ENCODE measurements at places on chromosomes 1 and 21.
A peak's percentile ranks its signal among the peaks of the same experiment; 100 is the strongest.

DNA sequence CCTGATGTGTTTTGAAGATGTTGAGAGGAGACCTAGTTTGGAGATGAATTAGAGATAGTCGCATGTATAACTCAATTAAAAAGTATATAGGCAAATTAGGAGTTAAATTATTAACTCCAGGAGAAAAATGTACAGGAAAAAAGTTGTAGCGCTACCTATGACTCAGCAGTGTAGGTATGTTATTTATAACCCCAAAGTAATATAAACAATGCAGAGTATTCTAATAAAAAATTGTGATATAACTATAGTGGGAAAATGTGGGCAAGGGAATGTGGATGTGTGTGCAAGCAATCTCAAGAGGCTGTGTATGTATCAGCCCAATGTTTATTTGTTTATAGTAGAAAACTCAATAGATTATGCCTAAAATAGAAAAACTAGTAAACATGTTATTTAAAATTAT is 144.5 kb downstream of the BRINP2 start:
- H3K36me3 ChIP-seq = no peaks in the 10 kb centered on the region
- no peaks in the 10 kb centered on the region for H3K27me3 ChIP-seq
- H3K4me1 ChIP-seq = no peaks in the 10 kb centered on the region

- DNase-seq = no peak
- H3K36me3 ChIP-seq = no peaks in the 10 kb centered on the region
- H3K27me3 ChIP-seq = peaks cover 8% of the 10 kb centered on the region
- peaks cover 13% of the 10 kb centered on the region for H3K4me1 ChIP-seq
Measured at GRCh38 chr1:45258059-45258650, 51.8 kb upstream of the ZSWIM5 start.

- no peak overlapping the region for H3K27ac ChIP-seq
- no peaks in the 10 kb centered on the region for H3K4me1 ChIP-seq
- no peaks in the 10 kb centered on the region for H3K36me3 ChIP-seq
- no peaks in the 10 kb centered on the region for H3K27me3 ChIP-seq
- DNase-seq = no peak
- no peak overlapping the region for H3K4me3 ChIP-seq
Measured at GRCh38 chr1:4603295-4604110, 50.9 kb upstream of the AJAP1 start.

- no peak overlapping the region for H3K4me3 ChIP-seq
- DNase-seq = no peak
- H3K27me3 ChIP-seq = no peaks in the 10 kb centered on the region
- H3K27ac ChIP-seq = no peak overlapping the region
Measured at GRCh38 chr1:68015971-68016370, 34.5 kb downstream of the DIRAS3 start.

DNA sequence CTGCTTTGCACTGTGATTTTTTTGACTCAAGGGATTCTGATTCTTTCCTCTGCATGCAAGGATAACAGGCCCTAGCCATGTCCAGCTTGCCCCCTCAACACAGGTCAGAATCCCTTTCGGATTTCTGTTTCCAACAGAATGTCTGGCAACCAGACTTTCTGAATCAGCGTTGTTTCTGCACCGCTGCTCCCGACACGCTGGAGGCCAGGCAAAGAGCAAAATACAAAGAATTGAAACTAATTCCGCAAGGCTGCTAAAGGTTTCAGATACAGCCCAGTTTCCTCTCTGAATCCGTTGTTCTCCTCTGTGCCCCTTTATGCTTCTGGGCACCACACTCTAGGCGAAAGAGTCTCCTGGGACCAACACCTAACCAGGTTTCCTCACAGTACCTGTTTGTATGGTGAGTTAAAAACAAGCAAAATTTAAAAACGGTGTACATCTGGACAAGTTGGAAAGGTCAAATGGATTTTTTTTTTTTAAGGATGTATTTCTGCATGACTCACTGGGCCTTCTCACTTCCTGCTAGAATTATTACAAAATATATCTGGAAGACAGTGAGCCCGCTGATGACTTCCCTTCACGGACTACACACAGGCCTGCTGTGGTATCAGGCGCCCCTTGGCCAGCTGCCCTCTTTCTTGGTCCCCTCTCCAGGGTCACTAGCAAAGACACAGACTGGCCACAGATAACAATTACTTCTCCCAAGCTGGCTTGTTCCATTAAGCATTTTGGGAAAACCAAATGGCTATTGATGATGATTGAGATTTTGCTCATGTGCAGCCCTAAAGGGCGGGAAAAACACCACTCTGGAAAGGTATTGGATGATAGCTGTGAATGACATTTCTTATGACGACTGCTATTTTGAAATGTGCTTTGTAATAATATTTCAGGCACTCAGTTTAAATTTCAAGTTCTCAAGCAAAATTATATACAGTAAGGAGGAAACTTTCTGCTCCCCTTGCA is 118.3 kb downstream of the TGFB2 start:
- no peaks in the 10 kb centered on the region for H3K36me3 ChIP-seq
- peaks cover 81% of the 10 kb centered on the region for H3K4me1 ChIP-seq
- H3K27ac ChIP-seq = peak overlapping the region; percentile 96
- no peak for DNase-seq
- H3K4me3 ChIP-seq = peak overlapping the region; percentile 38

- H3K4me1 ChIP-seq = no peaks in the 10 kb centered on the region
- H3K4me3 ChIP-seq = no peak overlapping the region
- H3K27me3 ChIP-seq = no peaks in the 10 kb centered on the region
- H3K27ac ChIP-seq = no peak overlapping the region
- no peak for DNase-seq
Measured at GRCh38 chr1:29592261-29592615, 355.9 kb downstream of the PTPRU start.

GRCh38 chr1:9438431-9439073 is 100.7 kb upstream of the SLC25A33 start:
- H3K27ac ChIP-seq = peak overlapping the region; percentile 74
- no peak overlapping the region for H3K4me3 ChIP-seq
- no peaks in the 10 kb centered on the region for H3K27me3 ChIP-seq
- H3K4me1 ChIP-seq = peaks cover 64% of the 10 kb centered on the region
- no peaks in the 10 kb centered on the region for H3K36me3 ChIP-seq
- no peak for DNase-seq

GRCh38 chr1:35188578-35189392 is 4.2 kb downstream of the SFPQ start:
- H3K4me1 ChIP-seq = peaks cover 58% of the 10 kb centered on the region
- H3K36me3 ChIP-seq = peaks cover 79% of the 10 kb centered on the region
- H3K27ac ChIP-seq = peak overlapping the region; percentile 40
- peak overlapping the region; percentile 85 for H3K4me3 ChIP-seq
- H3K27me3 ChIP-seq = no peaks in the 10 kb centered on the region
- no peak for DNase-seq

DNA sequence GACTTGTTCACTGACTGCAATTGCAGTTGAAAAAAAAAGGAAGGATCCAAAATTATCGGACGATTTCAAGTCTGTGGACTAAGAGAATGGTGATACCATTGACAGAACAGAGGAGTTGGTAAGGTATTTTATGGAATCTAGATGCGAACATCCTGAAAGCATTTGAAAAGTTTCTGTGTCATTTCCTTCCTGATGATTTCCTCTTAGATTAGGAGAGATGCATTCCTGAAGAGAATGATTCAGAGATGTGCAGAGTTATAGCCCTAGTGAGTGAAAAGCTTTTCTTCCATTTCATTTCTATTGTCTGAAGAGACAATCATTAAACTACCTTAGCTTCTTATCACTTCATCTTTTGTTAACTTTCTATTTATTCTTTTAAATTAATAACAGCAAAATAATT is 200.0 kb downstream of the KCNK2 start:
- no peaks in the 10 kb centered on the region for H3K27me3 ChIP-seq
- no peak for DNase-seq
- no peaks in the 10 kb centered on the region for H3K36me3 ChIP-seq
- no peak overlapping the region for H3K27ac ChIP-seq

GRCh38 chr1:208002672-208003071 is 91.7 kb upstream of the CD34 start:
- no peak overlapping the region for H3K27ac ChIP-seq
- DNase-seq = no peak
- H3K4me1 ChIP-seq = peaks cover 9% of the 10 kb centered on the region
- H3K4me3 ChIP-seq = no peak overlapping the region
- peaks cover under 1% of the 10 kb centered on the region for H3K27me3 ChIP-seq
- H3K36me3 ChIP-seq = no peaks in the 10 kb centered on the region

DNA sequence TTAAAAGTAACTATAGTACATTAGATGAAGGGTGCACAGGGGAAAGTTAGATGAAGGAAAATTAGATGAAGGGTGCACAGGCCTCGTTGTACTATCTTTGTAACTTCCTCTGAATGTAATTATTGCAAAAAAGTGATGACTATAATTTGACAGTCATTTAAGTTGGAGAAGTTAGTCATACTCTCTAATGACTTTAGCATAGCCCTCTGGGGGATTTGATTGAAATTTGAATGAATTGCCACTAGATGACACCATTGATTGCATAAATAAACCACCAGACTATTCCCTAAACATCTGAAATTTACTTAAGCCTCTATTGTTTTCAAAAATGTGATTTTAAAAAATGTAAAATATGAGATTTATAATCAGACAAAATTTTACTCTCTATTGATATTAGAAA is 102.6 kb downstream of the TPR start:
- DNase-seq = no peak
- no peaks in the 10 kb centered on the region for H3K27me3 ChIP-seq
- no peaks in the 10 kb centered on the region for H3K36me3 ChIP-seq
- no peaks in the 10 kb centered on the region for H3K4me1 ChIP-seq

GRCh38 chr1:64366821-64367220 is 103.1 kb upstream of the CACHD1 start:
- no peaks in the 10 kb centered on the region for H3K36me3 ChIP-seq
- H3K27me3 ChIP-seq = peaks cover 33% of the 10 kb centered on the region
- no peaks in the 10 kb centered on the region for H3K4me1 ChIP-seq
- H3K4me3 ChIP-seq = no peak overlapping the region
- no peak for DNase-seq

DNA sequence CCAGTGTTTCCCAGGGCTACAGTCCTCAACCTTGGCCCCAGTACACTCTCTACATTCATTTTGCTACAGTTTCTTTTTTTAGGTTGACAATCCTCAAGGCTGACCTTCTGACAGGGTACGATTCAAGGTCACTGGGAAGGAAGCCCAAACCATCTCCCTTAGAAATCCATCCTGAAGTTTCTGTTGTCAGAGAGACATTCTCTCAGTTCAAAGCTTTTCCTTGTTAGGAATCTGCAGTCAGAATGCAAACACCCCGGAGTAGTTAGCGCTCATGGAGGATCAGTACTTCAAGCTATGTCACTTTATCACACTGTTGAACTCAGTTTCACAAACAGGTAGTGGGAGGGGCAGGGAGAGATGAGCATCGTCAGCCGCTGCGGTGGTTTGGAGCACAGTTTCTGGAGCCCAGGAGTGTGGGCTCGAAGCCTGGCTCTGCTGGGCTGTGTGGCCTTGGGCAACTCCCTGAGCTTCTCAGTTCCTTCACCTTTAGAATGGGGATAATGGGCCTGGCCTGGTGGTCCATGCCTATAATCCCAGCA is 4.2 kb downstream of the SLC2A5 start:
- H3K27ac ChIP-seq = no peak overlapping the region
- peaks cover 61% of the 10 kb centered on the region for H3K4me1 ChIP-seq
- no peaks in the 10 kb centered on the region for H3K27me3 ChIP-seq

DNA sequence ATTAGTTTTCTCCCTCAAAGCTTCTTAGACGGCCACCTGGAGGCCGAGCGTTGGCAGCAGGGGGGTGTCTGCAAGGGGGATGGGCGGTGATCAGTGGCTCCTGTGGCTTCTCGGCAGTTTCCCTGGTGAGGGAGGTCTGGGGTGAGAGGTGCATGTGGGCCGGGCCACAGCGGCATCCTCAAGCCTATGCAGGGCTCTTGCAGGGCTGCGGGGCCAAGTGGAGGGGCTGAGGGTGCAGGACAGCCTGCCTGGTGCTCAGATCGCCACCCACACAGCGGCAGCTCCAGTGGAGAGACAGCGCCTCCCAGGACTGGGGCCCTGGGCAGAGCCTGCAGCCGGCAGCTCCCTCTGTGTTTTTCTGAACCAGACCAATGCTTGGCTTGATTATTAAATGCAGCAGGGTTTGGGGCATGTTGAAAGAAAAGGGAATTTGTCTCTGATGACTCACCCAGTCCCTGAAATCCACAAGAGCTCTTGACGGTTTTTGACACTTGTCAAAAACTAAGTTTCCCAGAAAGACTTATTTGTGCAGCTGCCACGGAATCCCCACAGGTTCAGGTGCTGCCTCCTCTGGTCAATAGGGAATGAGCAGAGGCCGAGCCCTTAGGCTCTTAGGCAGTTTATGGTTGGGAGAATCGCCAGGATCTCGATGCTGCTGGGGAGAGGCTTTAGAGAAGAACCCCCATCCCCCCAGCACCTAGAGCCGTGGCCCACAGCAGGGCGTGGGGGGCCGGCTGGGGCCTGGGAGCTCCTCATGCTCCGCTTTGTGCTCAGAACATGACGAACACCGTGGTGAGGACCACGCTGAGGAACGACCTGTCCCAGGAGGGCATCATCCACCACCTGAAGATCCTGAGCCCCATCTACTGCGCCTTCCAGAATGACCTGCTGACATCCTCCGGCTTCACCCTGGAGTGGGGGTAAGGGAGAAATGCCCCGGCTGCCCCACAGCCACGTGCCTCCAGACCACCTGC is 54.7 kb downstream of the UMODL1 start:
- no peak overlapping the region for H3K27ac ChIP-seq
- no peaks in the 10 kb centered on the region for H3K36me3 ChIP-seq
- H3K4me3 ChIP-seq = no peak overlapping the region
- peaks cover 30% of the 10 kb centered on the region for H3K4me1 ChIP-seq

GRCh38 chr1:91754816-91755580 is 131.0 kb downstream of the TGFBR3 start:
- peaks cover 8% of the 10 kb centered on the region for H3K36me3 ChIP-seq
- no peaks in the 10 kb centered on the region for H3K27me3 ChIP-seq
- H3K27ac ChIP-seq = no peak overlapping the region
- no peak for DNase-seq

GRCh38 chr1:65332821-65333220 is 23.5 kb downstream of the DNAJC6 start:
- no peak overlapping the region for H3K4me3 ChIP-seq
- peaks cover 27% of the 10 kb centered on the region for H3K4me1 ChIP-seq
- DNase-seq = no peak

DNA sequence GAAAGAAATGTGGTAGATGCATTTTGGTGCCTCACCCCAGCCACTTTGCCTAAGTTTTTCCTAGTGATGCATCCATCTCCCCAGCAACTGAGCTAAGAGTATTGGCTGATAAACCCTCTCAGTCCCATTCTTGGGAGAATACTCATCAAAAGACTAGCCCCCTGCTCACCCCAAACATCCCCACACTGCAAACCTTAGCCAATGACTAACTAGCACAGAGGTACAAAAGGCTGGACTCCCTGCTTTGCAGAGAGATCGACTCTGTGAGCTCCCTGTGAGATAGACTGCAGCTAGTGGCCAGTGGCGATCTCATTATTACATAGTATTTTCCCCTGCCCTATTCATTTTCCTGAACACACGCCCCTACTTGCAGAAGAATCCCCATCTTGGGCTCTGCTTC is 155.3 kb downstream of the HHIPL2 start:
- no peaks in the 10 kb centered on the region for H3K36me3 ChIP-seq
- no peak overlapping the region for H3K27ac ChIP-seq
- H3K27me3 ChIP-seq = peaks cover 6% of the 10 kb centered on the region
- H3K4me3 ChIP-seq = no peak overlapping the region

DNA sequence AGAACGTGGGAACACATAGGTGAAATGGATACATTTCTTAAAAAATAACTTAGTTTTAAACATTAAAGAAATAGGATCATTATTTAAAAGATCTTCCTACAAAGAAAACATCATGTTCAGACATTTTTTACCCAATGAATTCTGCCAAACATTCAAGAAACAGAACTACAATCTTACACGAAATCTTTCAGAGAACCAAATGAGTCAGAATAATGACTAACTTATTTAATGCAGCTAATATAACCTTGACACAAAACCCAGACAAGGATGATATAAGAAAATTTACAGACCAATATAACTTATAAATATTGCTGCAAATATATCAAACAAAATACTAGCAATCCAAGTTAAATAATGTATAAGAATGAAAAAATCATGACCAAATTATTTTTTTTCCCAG is 220.1 kb upstream of the KCNK2 start:
- peaks cover 11% of the 10 kb centered on the region for H3K4me1 ChIP-seq
- DNase-seq = no peak
- H3K27me3 ChIP-seq = peaks cover 14% of the 10 kb centered on the region
